ENCODE measurements at places on chromosomes 2 and 18.

DNA sequence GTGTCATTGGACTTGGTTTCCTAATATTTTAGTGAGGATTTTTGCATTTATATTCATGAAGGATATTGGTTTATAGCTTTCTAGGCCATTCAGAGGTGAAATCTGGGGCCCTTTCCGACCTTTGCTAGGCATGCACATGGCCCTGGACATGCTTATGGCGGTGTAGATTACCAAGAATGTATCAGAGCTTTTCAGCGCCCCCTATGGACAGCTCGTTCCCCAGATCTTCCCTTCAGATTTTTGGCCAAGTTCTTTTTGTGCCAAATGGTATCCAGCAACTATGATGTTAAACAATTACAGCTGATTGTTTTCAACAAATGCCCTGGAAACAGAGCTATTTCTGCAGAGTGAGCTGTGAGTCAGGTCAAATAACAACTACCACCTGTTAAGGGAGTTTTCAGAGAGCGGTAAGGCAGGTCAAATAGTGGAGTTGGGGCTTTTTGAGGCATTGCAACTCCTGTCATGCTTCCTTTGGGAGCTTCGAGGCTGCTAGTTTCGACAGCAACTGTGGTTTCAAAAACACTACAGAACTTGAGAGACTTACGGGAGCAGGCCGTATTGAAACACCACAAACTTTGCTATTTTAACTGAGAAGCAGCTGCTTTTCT is 188.3 kb downstream of the ZNF516 start:
- DNase-seq, result no peak

DNA sequence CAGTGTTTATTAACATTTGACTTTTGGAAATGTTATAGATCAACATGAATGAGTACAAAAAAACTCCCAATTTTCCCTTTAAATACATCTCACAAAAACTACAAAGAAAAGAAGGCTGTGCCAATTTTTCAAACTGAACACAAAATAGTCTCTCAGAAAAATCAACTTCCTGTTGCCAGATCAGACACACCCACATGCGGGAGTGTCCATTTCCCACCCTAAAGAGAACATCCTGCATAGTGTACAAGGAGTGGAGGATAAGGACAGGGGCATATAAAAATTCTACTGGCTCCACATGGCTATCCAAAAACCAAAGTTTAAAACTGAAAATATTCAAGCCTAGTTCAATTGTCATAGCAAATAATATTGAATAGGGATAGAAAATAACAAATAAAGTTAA is 165.3 kb downstream of the ATAD2B start:
- no peak for DNase-seq

- no peak for DNase-seq
Observed at GRCh38 chr2:231293163-231293562, 94.7 kb downstream of the ARMC9 start.

DNA sequence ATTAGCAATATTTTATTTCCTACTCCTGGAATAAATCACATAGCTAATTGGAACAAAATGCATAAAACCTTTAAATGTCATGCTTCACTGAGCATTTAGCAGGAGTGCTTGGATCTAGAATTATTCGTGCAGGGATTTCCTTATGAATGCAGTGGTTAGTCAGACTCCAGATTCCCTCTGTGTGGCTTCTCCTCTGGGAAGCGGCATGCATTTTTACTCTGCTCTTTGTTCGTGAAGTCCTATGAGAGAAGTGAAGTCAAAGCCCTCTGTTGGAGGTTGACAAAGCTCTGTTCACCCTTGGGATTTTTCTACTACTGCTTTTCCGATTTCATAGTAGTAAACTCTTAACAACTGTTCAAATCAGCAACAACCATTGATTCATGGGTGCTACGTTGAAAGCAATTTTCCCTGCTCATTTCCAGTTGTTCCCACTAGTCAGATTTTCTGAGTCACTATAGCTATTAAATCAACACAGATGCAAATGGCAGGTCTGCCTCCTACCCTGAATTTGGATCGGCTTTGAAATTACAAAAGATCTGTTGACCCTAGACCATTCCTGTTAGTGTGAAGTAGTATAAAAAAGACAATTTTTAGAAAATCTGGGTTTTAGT is 461.7 kb downstream of the STK39 start:
- no peak for DNase-seq

DNA sequence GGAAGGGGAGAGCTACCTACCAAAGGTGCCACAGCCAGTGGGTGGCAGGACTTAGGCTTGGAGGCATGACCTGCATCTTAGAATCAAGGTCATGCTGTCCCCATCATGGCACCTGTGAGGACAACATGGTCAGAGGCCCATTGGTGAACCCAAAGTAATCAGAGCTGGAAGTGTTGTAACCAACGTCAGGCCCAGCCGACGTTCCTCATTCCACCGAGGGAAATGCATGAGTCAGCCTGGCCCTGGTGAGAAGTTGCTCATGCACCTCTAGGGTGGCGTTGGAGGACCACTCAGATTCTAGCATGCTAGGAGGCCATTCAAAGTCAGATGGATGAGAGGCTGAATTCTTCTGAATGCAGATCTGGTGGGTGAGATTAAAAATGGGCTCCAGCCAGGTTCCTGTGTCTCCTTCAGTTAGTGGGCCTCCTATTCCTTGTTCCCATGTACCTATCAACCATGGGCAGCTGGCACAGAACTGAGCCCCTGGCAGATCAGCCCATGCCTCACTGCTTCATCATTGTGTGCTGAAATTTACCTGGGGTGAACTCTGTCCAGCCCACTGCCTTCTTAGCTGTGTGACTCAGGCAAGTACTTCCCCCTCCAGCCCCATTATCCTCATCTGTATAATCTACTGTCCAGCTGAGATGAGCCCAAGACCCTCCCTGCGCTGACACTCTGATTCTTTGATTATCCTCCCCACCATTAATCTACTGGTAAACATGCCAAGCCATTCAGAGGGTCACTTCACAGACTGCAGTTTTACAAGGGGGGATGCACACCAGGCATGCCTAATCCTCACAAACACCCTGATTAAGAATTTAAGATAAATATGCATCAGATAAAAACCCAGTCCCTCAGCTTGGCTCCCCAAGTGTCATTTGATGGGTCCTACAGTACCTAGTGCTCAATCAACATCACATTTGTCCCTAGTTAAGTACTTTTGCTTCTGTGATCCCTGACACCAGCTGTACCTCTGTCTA is 14.0 kb downstream of the SLC14A2 start:
- DNase-seq, result no peak

DNA sequence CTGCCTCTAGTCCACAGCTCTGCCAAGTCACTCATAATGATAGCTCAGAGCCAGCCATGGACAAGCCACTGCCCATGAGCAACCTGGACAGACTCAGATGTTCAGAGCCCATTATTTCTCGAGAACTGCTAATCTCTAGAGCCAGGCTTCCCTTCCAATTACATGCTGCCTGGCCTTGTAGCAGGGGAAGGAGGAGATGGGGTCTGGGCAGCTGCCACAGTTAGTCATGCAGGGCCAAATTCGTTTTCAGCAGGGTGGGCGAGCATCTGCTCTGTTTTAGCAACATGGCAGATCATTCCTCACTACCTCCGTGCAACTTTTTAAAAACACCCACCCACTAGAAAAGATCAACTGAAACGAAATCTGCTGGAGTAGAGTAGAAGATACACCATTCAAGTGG is 141.8 kb downstream of the MYO5B start:
- no peak for DNase-seq

- no peak for DNase-seq
Observed at GRCh38 chr2:2083113-2083758, 247.8 kb downstream of the MYT1L start.

DNA sequence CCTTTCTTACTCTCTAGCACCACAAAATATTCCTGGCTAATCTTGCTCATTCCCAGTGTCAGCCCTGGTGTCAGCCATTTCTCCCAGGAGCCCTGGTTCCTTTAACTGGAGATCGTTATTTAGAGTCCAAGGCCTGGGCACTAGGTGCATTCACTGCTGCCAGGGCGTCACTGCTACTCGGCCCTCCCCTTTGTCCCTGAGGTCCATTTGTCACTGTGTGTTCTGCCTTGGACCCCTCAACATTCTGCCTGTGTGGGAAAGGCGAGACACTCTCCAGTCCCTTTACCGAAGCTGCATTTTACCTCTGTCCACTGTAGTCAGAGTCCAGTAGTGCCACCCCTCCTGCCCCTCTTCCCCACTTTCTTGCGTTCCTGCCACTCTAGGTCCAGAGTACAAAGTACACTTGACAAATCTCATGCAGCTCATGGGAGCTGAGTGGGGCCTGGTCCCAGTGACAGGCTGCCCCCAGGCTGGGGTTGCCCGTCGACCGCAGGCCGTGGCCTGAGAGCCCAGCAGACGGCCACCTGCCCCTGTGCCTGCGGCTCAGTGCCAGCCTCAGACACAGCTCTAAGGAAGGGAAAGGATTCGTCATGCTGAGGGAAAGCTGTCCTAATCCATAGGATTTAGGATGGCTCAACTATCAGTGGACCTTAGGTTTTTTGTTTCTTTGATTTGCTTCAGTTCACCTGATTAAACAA is 52.1 kb downstream of the COPS8 start:
- no peak for DNase-seq

DNA sequence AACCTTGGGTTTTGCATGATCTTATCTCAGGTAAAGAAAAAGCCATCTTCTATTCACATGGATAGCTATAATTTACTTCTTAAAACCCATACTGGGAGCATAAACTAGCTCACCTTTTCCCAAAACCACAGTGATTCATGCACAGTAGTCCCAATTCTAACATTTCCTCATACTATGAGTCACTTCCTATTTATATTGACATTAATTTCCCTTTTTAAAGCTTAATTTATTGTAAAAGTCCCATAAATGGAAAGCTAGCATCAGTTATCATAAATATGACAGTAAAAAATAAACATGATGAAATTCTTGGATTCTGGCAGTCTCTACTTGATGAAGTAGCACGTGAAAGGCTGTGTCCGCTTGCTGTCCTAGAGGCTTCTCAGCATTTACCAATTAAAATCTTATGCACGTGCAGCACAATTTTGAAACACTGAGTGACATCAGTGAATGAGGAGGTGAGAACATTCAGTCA is 180.1 kb downstream of the CDH2 start:
- DNase-seq, result no peak

DNA sequence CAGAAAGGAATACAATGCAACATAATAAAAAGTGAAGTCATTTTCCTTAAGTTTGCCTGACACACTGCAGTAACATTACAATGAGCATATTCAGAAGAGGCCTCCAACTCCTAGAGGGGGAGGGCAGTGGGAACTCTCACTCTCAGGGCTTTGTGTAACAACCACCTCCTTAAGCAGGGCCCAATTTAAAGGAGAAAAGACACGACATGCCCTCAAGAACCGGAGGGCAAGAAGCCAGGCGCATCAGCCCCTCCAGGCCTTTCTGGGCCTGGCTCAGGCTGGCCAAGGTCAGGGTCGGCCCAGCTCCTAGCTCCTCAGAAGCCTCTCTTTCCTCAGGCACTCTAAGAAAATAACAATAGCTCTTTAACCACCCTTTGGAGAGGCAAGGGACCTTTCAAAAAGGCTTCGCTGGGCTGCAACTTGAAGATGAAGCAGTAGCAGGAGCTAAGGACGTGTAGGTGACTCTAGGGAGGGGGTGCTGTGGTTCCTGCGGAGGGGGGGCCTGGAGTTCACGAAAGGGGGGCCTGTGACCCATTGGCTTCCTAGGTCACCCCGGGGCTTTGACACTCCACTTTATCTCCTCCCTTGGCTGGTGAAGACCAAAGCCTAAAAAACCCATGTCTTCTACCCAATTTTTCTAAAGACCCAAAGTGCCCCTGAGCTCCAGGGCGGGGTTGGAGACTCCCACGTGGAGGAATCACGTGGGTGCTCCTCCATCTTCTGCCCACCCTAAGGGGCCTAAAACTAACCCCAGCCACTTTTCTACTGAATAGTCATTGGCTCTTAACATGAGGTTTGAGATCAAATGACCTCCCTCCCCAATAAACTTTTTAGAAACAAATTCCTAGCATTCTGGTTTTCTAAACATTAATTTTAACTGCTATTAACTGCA is 13.3 kb downstream of the SERTAD2 start:
- DNase-seq, result no peak

DNA sequence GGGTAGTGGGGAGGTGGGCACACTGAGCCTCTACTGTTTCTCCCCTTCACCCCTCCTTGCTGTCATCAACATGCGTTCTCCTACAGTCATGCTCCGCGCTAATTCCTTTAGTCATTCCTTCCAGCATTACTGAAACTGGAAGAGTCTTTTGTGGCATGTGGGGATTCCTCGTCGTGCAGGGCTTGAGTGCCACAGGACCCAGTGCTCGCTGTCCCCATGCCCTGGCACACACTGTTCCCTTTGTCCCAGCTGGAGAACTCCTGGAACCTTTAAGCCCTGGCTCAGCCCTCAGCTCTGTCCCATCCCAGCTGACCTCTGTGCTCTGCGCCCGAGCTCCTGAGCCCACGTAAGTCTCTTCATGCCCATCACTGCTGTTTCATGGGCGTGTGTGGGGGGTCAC is 42.1 kb downstream of the ODC1 start:
- no peak for DNase-seq

DNA sequence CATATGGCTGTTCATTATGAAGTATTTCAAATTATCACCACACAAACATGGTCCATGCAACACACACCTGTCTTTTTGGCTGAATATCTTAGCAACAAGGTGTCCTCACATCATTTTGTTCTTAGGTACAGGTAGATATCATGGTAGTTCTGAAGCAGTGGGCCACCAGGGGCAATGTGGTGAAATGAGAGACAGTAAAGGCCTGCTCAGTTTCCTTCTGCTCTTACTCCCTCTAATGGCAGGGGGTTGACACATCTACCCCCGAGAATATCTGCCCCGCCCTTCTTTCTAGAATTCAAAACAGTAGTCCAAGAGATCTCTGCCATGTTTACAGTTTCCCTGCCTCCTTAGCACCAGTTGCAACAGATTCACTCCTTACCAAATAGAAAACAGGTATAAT is 147.0 kb upstream of the KLHL14 start:
- DNase-seq, result no peak

DNA sequence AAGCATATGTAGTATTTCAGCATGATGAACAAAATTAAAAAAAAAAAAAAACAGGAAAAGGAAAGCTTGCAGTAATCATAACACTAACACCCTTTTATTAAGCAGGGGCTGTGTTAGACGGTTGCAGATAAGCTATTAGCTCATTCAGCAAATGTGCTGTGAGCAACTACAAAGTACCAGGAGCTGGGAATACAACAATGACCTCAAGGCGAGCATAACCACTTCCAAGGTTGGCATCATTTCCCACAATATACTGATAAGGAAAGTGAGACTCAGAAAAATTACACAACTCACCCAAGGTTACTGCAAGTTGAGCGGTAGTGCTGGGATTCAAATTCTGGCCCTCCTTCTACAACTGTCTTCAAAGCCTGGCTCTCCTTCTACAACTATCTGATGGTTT is 38.2 kb upstream of the ACTR3 start:
- no peak for DNase-seq

DNA sequence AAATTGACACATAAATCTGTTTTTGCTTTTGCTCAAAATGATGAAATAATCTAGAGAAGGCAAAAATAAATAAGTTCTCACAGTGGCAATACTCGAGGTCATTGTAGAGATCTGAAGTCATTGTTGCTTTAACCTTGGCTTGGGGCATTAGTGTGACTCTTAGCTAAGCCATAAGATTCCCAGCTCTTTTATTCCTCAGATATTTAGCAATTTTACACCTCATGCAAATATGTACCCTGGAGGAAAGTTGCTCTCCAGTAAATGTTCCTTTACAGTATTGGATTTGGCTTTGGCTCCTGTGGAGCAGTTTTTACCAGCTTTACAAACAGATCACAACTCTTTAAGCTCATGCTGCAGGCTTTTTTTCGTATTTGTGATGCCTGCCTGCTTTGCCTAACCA is 134.2 kb upstream of the NABP1 start:
- no peak for DNase-seq

- no peak for DNase-seq
Observed at GRCh38 chr2:70656421-70657010, 102.9 kb upstream of the TGFA start.

Measured in stimulated activated CD8-positive, alpha-beta memory T cell treated with anti-CD3 and anti-CD28 coated beads, Interleukin-15, amount 100 ng/mL, for 4 hours (primary cell).